Activated CD4-positive, alpha-beta T cell treated with anti-CD3 and anti-CD28 coated beads for 24 hours (primary cell): ENCODE measurements at places on chromosomes 1 and 21.

GRCh38 chr1:227733309-227733705, 1.8 kb downstream of the JMJD4 start:
- DNase-seq: no peak

- DNase-seq: no peak
Observed at GRCh38 chr1:113984710-113985109, 5.4 kb downstream of the OLFML3 start.

DNA sequence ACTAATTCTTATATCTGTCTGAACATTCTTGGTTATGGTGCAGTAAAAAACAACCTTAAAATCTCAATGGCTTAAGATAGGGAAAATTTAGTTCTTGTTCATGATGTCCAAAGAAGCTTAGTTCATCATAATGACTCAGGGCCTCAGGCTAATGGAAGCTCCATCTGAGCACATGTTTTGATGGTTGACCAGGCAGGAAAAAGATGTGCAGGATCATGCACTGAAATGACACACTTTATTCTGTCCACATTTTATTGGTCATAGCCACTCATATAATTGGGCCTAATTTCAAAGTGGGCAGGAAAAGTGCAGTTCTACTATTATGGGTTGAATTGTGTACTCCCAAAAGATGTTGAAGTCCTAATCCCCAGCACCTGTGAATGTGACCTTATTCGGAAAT, 198.2 kb downstream of the CENPF start:
- no peak for DNase-seq

GRCh38 chr1:78223417-78224215, 177.8 kb downstream of the GIPC2 start:
- DNase-seq: no peak

DNA sequence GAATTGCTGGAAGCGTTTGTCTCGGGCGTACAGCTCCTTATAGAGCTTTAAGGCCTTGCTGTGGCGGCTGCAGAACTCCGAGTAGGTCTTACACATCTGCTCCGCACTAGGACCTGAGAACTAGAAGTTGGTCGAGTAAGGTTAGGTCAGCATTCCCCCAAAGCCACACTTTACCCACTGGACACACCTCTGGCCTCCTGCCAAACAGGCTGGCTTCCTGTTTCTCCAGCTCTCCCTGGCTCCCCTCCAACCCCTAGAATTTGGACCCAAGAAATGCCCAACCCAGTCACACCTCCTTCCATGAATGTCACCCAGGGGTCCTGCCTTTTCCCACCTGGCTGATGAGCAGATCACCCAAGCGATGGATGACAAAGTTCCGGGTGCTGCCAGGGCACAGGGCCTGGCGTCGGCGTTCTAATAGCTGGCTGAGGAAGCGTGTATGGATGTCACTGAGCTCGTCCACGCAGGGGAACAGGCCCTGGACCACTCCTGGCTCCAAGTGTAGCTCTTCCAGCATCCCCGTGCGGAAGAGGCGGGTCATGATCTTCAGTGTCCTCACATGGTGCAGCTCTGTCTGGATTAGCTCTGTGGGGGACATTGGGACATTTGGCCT, 15.6 kb downstream of the ARHGEF2 start:
- DNase-seq: no peak

DNA sequence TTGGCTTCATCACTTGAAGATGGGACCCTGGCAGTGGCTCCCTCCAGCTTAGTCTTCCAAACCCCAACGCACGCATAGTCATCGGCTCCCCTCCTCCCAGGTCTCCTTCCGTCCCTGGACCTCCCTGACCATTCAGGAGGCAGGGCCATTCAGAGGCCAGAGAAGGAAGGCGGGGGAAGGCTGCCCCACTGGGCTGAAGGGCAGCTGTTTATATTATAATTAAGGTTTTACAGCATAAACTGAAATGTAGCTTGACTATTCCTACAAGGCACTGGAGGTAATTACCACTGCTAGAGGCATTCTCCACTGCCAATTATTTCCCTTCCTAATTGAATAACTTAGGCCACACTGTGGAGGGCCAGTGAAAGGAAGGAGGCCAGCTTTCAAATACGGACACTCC, 170.6 kb upstream of the PROX1 start:
- DNase-seq: no peak

GRCh38 chr1:19438516-19439195, 46.7 kb downstream of the CAPZB start:
- DNase-seq: no peak

- DNase-seq: no peak
Observed at GRCh38 chr1:77392486-77392885, 110.7 kb downstream of the AK5 start.

DNA sequence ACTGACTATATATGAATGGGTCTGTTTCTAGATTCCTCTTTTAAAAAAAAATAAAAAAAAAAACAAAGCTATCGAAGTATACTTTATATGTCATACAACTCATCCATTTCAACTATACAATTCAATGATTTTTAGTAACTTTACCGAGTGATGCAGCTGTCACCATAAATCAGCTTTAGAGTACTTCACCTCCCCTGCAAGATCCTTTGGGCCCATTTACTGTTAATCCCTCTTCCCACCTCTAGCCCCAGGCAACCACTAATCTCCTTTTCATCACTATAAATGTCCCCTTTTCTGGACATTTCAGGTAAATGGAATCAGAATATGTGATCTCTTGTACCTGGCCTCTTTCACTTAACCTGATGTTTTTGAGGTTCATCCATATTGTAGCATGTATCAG, 133.9 kb downstream of the PEX14 start:
- DNase-seq: no peak

- no peak for DNase-seq
Observed at GRCh38 chr1:80218112-80218511, 1211.6 kb upstream of the ADGRL4 start.

- no peak for DNase-seq
Observed at GRCh38 chr1:32729254-32730046, 26.9 kb upstream of the SYNC start.

DNA sequence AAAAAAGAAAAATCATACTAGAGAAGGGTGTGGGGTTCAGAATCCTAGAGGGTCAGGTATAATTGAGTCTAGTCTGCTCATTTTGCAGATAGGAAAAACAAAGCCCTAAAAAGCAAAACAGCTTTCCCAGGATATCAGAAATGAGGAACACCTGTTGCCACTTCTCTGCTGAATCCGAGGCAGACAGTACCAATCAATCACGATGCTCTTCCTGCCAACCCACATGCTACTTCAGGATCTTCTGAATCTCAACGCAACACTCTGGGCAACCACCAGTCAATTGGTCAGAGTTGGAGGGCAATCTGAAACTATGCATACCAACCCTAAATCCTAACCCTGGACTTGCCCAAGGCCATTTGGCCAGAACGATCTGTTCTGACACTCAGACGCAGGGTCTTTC, 128.3 kb downstream of the EPHB2 start:
- no peak for DNase-seq

GRCh38 chr1:246199086-246199645, 307.9 kb downstream of the SMYD3 start:
- DNase-seq: no peak

DNA sequence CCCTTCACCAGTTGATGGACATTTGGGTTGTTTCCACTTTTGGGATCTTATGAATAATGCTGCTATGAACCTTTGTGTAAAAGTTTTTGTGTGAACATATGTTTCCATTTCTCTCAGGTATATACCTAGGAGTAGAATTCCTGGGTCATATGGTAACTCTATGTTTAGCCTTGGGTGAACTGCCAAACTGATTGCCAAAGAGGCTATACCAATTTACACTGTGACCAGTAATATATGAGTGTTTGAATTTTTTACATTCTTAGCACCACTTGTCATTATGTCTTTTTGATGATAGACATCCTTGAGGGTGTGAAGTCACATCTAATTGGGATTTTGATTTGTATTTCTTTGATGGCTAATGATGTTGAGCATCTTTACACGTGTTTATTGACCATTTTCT, 290.1 kb downstream of the DUSP10 start:
- DNase-seq: no peak

GRCh38 chr1:102833151-102833550, 275.2 kb downstream of the COL11A1 start:
- DNase-seq: no peak

DNA sequence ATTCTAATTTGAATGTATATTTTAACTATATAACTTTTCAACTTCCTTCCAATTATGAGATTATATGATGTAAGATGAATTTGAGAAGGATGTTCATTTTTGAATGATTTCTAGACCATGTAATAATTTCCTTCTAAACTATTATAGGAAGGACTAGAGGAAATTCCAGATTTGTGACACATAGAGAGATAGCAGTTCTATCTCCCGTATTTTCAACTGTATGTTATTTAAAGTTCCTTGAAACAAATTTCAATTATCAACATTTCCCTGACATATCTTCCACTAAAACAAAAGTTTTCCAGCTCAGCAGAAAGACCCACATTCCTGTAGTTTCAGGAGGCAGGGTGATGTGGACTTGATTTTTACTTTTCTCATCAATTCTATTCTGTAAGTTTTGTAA, 396.7 kb upstream of the C1orf87 start:
- DNase-seq: no peak

GRCh38 chr1:167871331-167871730, 42.6 kb downstream of the ADCY10 start:
- no peak for DNase-seq

DNA sequence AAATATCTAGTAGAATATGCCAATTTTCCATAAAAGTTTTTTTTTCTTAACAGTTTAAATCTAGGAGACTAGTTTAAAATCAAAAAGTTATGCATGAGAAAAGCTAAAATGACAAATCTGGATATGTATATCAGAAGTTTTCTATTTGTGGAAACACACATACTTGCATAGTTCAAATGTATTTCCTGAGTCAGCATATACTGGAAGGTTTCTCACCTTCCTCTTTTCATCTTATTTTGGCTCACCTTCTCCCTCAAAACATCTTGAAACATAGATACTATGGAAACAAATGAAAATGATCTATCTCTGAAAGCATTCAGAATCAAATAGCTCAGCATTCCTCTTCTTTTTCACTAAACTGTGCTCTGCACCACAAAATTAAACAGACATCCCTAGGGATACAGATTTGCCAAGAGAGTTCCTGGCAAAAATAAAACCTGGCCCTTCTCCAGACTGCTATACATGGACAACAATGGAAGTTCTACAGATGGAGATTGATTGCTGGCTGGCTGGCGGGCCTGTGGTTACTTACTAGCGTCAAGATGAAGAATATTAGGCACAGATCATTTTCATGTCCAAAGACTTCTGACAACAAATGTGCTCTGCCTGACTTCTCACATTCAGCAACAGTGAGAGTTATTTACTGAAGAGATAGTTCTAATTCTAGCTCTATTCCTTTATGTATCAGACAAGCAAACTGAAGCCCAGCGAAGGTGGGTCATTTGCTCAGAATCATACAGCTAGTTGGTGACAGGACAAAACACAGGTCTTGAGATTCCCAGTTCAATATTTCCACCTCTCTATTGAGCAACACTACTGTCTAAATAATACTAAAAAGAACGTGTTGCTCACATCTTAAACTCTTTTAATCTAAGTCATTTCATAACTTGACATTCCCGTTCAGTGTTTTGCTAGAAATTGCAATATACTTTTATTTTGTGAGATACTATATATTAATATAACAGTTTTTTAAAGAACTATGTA, 26.6 kb downstream of the DIPK1A start:
- no peak for DNase-seq

DNA sequence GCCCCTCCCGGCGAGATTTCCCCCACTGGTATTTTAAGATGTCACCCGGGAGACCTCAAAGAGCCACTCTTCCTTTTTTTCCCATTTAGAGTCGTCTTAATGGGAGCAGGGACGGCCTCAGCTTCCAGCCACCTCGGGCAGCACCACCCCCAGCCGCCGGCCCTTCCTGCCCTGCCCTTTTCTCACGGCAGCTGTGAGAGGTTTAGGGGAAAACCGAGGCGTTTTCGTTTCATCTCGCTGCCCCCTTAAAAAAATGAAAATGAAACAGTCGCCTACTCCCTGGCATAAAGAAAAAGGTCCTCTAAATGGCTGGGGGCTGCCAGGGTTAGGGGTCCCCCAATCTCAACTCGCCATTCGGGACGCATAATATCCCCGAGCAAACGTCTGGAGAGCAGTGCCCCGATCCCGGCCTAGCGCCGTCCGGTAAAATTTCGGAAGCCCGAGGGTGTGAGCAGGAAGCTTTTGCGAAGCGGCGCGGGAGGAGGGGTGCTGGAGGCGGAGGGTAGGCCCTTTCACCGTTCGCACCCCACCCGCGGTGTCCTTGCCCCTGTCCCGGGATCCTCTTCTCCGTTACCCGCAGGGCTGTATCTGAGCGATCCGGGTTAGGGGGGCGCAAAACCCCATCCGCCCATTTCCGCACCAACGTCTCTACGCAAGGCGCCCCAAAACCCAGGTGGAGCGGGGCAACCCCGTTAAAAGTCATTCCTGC, 1.2 kb downstream of the RUNX3 start:
- no peak for DNase-seq

- DNase-seq: no peak
Observed at GRCh38 chr1:165109013-165109412, 247.5 kb downstream of the LMX1A start.

DNA sequence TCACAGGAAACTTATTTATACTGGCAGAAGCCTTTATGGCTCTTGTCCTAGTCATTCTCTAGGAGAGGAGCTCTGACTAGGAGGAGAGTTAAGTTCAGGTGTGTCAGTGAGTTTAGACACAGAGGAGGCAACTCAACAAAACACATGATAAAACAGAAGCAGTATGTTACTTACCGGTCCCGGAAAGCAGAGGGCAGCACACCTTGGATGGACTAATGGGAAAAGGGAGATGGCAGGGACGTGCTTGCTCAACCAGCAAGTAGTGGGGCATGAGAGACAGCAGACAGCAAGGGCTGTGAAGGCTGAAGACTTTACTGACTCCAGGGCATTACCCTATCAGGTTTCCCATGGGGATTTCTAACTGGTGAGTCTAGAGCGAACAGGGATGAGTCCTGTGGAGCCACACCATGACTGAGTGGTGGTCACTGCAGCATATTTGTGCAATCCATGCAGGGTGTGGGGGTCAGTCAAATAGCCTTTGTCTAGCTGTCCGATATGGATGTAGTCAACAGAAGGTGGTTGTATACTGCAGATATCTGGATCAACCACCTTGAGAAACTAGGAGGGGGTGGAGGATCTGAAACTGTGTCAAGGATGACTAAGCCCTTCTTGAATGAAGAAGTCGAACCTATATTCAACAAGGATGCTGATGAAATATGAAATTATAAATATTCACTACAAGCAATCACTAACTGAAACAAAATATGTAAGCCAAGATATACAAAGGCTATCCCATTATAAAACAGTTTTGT, 596.3 kb upstream of the CHRM3 start:
- no peak for DNase-seq

DNA sequence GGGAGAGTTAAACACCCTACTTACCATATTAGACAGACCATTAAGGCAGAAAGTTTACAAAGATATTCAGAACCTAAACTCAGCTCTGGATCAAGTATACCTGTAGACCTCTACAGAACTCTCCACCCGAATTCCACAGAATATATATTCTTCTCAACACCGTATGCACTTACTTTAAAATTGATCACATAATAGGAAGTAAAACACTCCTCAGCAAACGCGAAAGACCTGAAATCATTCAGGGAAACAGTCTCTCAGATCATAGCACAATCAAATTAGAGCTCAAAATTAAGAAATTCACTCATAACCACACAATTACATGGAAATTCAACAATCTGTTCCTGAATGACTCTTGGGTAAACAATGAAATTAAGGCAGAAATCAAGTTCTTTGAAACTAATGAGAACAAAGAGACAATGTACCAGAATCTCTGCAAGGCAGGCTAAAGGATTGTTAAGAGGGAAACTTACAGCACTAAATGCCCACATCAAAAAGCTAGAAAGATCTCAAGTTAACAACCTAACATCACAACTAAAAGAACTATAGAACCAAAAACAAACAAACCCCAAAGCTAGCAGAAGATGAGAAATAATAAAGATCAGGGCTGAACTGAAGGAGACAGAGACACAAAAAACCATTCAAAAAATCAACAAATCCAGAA, 19.1 kb downstream of the CD84 start:
- DNase-seq: no peak
